SJCRH30 (cell line): ENCODE measurements at places on chromosomes 5 and 9. TPM values are rescaled to one million over a fixed set of nuclear protein-coding genes. Genes with fewer than 3 reads are reported as not detected.

GRCh38 chr9:125889112-125889475, 141.9 kb downstream of the PBX3 start:
- DNase-seq, result peak; percentile 29

The PLPP1 gene
- 31.3 and 35.1 TPM in 2 replicates for total RNA-seq

DNA sequence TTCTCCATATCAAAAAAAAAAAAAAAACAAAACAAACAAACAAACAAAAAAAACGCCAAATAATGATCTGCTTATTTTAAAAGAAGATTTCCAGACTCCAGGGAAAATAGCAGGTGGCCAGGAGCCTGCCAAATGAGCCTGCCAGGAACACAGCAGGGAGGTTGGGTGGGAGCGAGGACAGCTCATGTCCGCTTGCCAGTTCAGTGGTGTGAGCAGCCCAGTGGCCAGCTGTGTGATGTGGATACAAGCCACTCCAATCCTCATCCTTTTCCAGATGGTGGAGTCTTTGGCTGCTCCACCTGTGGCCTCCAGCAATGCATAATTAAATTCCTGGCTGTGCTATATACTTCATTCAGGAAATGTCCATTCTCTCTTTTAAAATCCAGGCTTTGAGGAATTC, 1025.1 kb upstream of the C9orf72 start:
- no peak for DNase-seq

- DNase-seq, result no peak
These were observed 792.4 kb downstream of the PTPRD start for GRCh38 chr9:9820436-9820835.

DNA sequence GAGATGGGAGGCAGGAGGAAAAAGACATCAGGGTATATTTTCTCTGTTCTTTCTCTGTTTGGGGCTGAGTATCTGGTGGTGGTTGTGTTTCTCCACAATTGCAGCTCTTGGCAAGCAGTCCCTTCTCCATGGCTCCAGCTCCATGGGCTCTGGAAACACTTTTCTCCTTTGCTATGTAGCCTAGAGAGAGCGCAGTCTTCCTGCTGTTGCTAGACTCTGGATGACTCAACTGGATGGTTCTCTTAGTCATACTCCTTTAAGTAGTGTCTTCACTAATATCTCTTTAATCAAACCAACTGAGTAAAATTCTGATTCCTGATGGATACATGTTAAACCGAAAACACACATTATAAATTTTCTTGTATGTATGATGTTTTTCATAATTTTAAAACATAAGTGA, 3.3 kb upstream of the PLGRKT start:
- DNase-seq, result no peak

- no peak for DNase-seq
These were observed 511.7 kb upstream of the KLF4 start for GRCh38 chr9:108001237-108001636.

DNA sequence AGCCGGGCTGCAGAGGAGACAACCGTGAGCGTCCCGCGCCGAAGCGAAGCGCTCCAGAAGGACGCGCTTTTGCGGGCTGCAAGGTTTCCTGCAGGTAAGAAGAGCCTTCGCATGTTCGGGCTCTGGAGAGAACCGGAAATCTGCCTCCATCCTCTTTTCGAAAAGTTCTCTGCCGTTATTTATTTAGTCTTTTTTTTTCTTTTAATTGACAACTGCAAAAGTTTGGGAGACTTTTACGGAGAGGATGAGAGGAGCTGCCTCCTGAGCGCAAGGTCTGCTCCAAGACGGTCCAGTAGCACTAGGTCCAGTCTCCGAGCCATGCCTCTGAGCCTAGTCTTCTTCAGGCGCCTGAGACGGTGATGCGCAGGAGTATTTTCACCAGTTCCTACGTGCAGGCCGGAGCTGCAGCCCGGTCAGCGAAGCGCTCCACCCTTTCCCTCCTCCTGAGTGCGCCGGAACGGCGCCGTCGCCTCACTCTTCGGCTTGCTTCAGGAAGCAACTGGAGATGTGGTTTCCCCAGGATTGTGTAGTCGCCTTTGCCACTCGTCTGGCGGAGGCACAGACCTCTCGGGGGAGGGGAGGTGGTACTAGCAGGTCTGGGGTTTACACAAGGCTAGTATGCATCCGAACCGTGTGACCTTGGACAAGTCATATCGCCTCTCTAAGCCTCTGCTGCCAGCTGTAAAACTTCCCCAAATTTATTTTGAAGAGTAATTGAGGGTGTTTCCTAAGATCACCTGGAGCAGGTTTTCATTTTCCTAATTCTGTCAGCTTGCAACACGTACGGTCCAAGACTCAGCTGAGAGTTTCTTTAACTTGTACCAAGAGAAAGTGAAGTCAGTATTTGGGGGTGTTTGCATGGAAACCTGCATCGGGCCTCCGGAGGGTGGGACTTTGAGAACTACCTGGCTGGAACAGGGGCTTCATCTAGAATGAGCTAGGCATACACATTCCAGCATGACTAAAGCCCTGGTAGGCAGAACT, 4.5 kb downstream of the POU4F3 start:
- no peak for DNase-seq

The HK3 gene
- total RNA-seq, result 0.15 TPM in 1 of 2 replicates, not detected in the other

- peak; percentile 58 for DNase-seq
These were observed 30.8 kb upstream of the ENHO start for GRCh38 chr9:34553511-34554021.

The AIF1L gene
- total RNA-seq, result 0.53 and 1.0 TPM in 2 replicates
